ENCODE measurements at places on chromosomes 5 and 9.

- no peak for DNase-seq
Observed at GRCh38 chr9:133807037-133807436, 68.9 kb upstream of the SARDH start.

DNA sequence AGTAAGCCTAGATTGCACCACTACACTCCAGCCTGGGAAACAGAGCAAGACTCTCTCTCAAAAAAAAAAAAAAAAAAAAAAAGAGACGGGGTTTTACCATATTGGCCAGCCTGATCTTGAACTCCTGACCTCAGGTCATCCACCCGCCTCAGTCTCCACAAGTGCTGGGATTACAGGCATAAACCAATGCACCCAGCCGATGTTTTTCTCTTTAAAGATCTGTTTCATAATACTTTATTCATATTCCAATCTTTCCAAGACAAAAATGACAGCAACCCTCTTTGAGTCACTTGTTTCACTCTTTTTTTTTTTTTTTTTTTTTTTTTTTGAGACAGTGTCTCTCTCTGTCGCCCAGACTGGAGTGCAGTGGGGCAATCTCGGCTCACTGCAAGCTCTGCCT is 13.6 kb upstream of the LMNB1 start:
- no peak for DNase-seq

DNA sequence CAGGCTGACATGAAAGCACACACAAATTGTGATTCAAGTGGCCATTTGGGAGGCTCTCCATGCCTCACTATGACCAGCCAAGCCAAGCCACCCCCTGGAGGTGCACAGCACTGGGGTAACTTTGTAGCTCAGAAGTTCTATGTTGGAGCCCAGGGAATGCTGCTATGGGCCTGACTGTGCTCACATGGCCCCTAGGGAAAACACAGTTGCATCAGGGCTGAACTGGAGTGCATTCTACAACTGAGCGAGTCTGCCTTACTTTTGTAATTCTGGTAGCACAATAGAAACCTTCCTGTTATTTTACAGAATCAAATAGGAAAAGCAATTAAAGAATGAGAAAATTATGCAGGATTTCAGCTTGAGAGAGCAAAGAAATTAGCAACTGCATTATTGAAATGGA is 455.5 kb upstream of the TRPC7 start:
- DNase-seq: no peak

DNA sequence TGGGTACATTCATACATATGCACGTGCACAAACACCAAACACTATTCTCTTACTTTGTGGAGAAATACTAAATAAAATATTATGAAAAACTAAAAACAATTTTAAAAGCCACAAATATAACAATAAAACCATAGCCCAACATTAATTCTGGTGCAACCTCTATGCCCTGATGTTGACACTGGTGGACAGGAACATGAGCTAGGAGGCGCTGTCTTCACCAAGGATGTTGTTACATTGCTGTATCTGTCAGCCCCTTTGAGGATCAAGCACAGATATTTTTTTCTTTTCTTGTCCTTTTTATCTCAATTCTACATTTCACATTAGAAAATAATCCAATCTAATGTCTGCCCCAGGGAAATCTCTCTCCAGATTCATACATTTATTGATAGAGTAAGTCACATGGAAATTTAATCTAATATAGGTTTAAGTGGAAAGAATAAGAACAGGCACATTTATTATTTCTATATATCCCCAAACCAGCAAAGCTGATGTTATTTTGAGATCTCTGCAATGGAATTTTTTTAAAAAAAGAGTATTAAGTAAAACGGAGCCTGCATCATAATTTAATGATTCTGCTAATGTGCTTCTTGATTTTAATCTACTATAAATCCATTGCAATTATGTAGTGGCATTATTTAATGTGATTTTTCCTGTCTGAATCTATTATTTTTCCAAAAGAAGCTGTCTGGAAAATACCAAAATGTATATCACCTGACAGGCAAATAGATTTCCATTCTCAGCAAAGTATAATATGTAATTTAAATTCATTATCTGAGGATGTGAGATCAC is 716.5 kb downstream of the MTRR start:
- DNase-seq: no peak

DNA sequence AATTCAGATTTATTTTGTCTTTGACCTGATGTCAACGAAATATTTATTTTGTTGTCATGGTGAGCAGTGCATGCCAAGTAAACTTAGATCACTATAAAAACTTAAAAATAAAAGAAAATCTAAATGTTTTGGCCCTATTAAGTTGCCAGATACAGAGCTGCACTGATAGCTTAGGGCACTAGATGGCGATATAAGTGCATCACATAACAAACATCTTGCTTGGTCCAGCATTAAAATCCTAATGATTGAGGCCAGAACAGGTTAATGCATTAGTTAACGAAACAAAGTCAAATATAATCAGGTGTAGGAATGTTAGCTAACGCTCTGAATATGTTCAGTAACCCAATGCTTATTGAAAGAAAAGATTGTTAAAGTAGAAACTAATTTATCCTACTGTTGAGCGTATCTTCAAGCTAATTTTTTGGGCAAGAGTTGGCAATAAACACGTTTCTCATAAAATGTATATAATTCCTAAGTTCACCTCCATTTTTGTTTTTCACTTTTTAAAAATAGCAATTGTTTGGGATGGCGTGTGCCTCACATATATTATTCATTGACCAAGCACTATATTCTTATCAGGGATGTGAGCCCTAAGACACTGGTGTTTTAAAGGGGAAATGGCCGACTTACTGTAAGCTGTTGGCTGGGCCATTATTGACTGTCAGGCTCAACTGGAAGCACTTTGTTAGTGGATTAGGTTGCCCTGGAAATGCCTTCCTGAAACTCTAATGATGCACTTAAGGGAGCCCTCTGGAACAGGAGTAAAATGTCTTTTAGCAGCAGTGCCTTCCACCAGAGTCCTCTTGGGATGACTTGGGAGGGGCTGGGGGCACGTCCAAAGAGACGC is 33.3 kb downstream of the KCTD16 start:
- peak; percentile 62 for DNase-seq

GRCh38 chr9:37946971-37947370 is 43.0 kb upstream of the SLC25A51 start:
- DNase-seq: no peak

DNA sequence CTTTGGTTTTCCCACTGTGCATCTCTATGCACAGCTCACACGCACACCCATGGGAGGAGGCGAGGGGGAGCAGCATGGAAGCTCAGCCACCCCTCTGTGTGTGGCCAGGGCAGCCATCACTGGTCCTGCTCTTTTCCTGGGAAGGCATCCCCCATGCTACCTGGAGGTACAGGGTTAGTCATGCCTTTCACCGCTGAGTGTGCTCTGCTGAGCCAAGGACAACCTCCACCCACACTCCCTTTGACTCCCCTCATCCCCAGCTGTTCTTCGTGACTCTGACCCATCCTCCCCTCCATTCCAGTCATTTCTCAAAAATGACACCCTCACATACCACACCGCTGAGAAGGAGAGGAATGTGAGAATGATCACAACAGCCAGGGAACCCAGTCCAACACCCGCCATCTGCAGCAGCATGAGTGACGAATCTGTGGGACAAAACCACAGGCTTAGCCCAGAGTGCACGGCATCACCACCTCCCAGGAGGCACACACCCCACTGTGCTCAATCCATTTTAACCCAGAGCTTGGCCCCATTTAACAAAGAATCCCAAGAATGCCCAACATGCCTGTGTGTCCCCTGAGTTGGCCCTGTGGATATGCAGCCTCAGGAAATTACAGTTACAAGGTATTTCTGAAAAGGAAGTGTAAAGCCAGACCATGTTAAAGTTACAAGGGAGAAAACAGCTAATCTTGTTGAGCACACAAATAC is 133.4 kb downstream of the SUSD1 start:
- DNase-seq: no peak

DNA sequence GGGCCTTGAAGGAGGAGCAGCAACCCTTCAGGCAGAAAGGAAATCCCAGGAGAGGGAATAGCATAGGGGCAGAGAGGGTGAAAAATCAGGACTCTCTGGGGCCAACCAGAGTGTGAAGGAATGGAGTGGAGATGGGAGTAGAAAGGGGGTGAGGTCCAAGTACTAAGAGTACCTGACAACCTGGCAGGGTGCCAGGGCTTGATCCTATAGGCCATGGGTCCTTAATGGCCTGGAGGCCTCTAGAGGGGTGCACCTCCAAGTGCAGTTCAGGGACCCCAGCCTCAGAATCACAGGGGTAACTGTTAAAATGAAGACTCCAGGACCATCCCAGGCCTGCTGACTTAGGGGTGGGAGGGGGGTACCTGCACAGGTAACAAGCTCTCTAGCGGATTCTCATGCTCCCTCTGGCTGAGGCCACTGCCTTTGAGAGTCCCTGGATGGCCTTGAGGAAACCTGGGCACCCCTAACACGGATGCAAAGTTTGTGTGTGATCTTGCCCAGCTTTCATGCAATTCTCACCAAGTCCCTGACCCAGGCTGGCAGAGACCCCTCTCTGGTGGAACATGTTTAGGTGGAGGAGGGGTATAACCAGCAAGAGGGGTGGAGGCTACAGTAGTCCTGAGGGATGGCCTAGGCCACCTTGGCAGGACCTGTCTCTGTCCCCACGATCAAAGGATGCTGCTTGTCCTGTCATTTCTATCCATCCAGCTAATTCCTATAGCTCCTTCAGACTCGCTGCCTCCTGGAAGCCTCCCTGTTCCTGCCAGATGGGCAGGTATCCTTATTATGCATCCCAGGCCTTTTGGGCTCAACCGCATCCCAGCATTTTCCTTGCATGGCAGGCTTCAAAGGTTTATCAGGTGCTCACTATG is 17.6 kb upstream of the CSF1R start:
- DNase-seq: no peak

- DNase-seq: no peak
Observed at GRCh38 chr5:100828071-100828897, 74.8 kb downstream of the ST8SIA4 start.

GRCh38 chr9:68805890-68806517 is 101.0 kb downstream of the PIP5K1B start:
- no peak for DNase-seq

DNA sequence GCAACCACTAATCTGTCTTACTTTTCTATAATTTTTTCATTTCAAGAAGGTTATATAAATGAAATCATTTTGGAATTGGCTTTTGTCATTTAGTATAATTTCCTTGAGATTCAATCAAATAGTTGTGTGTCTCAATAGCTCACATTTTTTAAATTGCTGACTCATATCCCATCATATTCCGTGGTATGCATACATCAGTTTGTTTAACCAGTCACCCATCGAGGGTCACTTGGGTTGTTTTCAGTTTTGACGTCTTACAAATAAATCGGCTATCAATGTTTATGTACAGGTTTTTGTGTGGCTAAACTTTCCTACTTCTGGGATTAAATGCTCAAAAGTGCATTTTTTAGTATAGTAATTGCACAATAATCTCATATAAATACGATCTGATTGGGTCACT is 185.5 kb downstream of the TAF11L14 start:
- DNase-seq: no peak

DNA sequence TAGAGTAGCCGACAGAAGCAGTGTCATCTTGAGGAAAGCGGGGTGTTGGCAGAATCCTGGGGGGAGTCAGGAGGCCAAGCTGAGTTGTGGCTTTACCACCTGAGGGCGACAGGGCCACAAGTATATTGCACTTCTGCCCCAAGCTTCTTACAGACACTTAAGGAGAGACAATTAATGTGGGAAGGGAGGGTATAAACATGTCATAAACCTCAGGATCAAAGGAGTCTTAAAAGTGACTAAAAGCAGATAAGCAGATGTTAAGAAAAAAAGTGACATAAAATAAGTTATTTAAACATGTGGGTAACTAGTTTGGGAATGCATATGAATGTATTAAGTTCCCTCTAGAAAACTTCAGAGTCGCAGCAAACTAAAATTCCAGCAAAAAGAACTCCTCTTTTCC is 63.9 kb downstream of the ERAP1 start:
- DNase-seq: no peak

DNA sequence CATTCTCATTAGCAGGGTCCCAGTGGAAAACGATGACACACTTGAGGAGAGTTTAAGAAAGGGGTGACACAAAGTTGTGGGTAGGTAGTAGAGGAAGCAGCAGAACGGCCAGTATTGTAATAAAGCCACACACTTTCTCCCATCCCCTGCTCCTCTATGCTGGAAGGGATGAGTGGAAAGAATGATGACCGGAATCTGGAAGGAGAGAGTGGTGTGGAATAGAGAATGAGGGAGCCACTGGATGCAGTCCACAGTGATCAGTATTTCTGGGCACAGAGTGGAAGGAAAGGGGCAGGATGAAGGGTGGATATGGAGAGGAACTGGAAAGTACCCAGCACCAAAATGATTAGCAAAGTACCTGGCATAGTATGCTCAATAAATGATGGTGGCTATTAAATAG is 133.8 kb upstream of the DAB2 start:
- DNase-seq: no peak

- no peak for DNase-seq
Observed at GRCh38 chr9:12060067-12060466, 633.1 kb upstream of the TYRP1 start.

GRCh38 chr5:57267805-57268204 is 93.9 kb downstream of the GPBP1 start:
- DNase-seq: no peak

DNA sequence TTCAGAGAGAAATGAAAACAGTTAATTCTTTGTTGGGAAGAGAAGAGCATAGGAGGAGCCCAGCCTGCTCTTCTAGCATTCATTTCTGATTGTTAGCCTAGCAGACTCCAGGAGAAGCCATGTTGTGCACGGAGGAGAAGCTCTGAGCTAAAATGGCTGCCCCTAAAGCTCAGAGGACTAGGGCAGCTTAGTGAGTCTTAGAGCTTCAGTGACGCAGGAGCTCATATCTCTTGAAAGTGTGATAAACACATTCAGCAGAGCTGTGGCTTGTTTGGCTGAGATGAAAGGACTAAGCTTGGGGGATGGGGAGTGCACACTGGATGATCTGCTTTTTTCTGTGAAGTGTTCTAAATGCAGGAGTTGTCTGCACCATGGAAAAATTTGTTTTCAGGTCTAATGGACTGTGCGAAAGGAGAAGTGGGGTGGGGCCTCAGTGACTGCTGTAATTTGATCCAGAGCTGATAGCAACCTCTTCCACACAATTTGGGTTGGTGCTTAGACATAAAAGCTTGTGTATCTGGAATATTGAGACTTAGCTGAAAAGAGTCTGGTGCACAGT is 58.5 kb downstream of the ZNF462 start:
- DNase-seq: no peak
